ENCODE measurements at places on chromosomes 4 and X.

DNA sequence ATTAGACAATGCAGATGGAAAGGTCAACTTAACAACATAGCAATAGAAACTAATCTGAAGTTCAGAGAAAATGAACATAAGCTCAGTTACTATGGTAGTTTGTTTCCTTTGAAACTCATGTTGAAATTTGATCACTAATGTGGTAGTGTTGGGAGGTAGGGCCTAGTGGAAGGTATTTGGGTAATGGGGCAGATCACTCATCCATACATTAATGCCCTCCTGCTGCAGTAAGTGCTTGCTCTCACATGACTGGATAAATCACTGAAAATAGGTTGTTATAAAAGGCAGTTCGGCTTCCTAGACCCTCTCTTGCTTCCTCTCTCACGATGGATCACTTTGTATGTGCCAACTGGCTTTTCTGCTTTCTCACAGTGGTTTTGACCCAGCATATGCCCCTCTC is 567.4 kb upstream of the GALNT7 start:
- no peak for DNase-seq

DNA sequence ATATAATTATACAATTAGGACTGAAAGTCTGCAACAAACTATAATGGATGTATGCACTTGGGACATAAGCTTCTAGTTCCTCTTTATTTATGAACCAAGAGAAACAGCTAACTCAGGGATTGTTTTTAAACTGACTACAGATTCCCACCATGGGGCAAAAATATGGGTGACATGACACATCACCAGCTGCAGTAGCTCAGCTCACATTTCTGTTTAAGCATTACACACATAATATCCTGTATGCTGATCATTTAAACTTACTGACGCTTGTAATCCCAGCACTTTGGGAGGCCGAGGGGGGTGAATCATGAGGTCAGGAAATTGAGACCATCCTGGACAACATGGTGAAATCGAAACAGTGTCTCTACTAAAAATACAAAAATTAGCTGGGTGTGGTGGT is 11.5 kb downstream of the FGB start:
- no peak for DNase-seq

- no peak for DNase-seq
Measured at GRCh38 chr4:25144870-25145481, 15.3 kb downstream of the SEPSECS start.

DNA sequence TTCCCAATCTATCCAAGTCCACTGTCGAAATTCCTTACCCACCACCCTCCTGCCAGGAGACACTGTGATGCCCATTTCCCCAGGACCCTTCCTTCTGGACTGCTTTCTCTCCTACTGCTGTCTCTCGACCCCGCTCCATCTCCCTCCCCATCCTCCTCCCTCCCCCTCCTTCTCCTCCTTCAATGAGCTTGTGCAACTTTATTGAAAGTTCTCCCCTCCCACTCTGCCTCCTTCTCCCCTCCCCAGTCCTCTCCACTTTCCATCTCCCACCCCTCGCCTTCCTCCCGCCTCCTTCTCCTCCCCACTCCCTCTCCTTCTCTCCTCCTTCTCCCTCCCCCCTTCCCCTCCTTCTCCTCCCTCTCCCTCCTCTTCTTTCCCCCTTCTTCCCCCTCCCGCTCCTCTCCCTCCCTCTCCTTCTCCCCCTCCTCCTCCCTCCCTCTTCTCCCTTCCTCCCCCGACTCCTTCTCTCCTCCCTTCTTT is 116.6 kb upstream of the FAT1 start:
- no peak for DNase-seq

- DNase-seq, result no peak
Measured at GRCh38 chrX:103518571-103518970, 718 bp downstream of the RAB40A start.
